GOT3 (cell line): ENCODE measurements at places on chromosomes 16 and 17.

- no peak for DNase-seq
Measured at GRCh38 chr16:27228045-27228444, 24.7 kb downstream of the KDM8 start.

- no peak for DNase-seq
Measured at GRCh38 chr16:80463326-80463725, 77.5 kb upstream of the DYNLRB2 start.

DNA sequence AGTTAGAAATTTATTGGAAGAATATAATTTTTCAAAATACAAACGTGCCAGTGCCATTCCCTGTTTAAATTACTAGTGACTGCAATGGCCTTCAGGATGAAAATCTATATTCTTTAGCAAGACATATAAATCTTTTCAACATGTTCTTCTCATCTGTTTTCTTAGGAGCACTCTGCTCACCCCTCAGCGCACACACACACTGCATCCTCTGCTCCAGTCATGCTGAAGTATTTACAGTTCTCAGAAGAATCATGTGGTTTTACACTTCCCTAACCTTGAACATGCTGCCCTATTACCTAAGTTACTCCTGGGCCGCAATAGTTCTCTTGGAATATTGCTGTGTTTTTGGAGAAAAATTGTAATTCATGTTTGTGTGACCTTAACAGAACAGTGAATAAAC, 820.6 kb downstream of the CDH8 start:
- no peak for DNase-seq

DNA sequence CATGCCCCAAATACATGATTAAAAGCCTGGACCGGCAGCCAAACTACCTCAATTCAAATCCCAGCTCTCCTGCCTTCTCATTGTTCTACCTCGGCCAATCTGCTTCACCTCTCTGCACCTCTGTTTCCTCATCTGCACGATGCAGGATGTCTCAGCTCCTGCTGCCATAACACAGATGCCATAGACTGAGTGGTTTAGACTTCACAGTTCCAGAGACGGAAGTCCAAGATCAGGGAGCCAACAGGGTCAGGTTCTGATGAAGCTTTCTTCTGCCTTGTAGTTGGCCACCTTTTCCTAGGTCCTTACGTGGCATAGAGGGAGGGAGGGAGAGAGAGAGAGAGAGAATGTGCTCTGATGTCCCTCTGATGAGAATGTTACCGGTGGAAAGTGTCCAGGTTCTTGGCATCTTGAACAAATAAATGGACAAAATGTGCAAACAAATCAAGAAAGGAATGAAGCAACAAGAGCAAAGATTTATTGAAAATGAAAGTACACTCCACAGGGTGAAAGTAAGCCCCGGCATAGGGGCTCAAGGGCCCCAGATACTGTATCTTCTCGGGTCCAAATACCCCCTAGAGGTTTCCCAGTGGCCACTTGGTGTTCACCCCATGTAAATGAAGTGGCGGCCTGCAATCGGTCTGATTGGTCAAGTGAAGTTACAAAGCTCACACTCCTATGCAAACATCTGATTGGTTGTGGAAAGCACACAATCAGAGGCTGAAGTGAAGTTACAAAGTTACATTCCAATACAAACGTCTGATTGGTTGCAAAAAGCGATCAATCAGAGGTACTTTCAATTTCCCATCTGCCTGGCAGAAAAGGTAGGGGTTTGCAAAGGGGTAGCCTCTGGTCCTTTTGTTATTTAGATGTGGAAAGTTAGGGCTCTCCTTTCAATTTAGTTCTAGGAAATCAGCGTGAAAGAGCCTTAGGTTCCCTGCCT, 43.3 kb upstream of the ZCCHC14 start:
- DNase-seq: no peak

DNA sequence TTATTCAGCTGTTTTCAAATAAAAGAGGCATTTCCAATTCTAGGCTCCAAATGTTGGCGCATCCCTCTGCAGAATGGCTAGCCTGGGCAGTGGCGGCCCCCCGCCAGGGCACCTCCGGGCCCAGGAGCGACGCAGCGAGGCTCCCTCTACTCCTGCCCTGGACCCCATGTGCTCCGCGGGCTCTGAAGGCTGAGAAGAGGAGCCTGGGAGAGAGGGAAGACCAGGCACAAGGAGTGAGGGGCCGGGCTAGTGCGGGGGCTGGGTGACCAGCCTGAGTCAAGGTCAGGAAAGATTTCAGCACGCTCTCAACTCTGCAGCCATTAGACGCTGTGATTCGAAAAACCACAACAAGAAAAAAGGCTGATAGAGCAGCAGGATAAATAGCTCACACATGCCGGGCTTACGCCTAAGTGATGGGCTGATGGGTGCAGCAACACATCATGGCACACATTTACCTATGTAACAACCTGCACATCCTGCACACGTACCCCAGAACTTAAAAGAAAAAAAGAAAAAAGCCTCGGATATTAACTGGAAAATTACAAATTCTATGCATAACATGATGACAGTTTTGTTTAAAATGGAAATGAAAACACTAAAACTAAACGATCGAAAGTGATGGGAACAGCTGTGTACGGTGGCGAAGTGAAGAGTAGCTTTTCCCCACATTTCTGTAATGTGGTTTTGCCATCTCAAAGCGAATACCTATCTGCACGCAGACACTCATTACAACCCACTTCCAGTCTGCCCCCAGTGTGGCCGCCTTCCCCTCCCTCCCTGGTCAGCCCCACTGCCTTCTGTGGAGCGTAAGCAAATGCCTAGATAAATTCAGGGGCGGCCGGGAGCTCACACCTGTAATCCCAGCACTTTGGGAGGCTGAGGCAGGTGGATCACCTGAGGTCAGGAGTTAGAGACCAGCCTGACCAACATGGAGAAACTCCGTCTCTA, 44.4 kb downstream of the MAP1LC3B start:
- DNase-seq: no peak

DNA sequence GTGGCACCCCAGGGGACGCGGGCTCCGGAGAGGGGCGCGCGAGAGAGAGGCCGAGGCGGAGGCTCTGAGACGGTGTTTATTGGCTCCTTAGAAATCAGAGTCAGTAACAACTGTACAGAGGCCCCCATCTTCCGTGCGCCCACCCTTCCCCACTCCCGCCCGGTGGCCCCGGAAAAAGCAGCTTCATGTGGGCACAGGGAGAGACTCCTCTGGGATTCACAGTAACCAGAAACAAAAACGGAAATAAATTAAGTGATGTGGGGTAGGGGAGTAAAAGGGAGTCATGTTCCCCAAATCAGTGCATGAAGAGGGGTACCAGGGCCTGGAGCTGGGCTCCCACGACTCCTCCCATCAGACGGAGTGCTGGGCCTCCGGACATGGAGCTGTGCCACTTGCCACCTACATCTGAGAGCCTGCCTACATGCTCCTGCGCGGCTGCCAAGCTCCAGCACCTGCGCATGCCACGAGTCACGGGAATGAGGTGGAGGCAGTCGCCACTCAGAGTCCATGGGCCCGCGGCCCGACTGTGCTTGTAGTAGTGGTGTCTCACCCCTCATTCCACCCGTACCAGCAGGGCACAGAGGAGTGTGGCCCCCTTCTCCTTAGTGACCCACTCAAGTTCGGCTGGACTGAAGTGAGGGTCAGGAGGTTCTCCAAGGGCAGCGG, 543 bp upstream of the GPS2 start:
- DNase-seq: no peak

GRCh38 chr17:18974407-18975149, 22.6 kb downstream of the SLC5A10 start:
- DNase-seq: no peak

DNA sequence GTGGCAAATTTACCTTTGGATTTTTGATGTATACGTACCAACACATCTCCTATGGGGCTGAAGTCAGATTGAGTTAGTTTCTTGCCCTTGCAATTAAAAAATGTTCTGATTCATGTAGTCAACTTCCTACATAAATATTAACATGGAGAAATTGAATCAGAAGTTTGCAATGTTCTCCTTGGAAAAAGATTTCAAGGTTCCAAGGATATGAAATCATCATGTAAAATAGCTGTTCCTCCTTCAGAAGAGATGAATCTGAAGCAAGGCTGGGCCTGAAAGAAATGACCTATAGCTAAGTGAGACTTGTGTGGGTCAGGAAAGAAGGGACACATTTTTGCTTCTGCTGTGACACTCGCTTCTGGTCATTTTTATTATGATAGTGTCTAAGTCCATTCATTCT, 131.7 kb downstream of the RGS9 start:
- DNase-seq: no peak

DNA sequence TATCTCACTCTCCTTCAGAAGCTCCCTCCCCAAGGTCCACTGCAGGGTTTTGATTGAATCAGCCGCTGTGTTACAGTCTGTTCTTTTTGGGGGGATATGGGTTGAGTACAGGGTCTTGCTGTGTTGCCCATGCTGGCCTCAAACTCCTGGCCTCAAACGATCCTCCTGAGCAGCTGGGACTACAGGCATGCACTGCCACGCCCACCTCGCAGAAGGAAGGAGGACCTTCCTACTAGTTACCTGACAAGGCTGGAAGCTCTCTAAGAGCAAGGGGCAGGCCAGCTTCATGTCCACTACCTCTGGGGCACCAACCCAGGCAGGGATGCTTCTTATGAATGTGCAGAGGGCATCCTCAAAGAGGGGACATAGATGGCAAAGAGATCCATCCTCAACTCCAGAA, 1.9 kb upstream of the MMP28 start:
- no peak for DNase-seq

- DNase-seq: no peak
Measured at GRCh38 chr17:56754523-56755208, 79.1 kb downstream of the C17orf67 start.

- no peak for DNase-seq
Measured at GRCh38 chr16:31395647-31396046, 2.5 kb downstream of the ITGAD start.

- no peak for DNase-seq
Measured at GRCh38 chr17:38970128-38970527, 2.9 kb upstream of the FBXO47 start.

- DNase-seq: no peak
Measured at GRCh38 chr17:73595479-73595878, 48.8 kb downstream of the SDK2 start.

GRCh38 chr17:28469376-28469775, 4.1 kb upstream of the SLC13A2 start:
- no peak for DNase-seq

DNA sequence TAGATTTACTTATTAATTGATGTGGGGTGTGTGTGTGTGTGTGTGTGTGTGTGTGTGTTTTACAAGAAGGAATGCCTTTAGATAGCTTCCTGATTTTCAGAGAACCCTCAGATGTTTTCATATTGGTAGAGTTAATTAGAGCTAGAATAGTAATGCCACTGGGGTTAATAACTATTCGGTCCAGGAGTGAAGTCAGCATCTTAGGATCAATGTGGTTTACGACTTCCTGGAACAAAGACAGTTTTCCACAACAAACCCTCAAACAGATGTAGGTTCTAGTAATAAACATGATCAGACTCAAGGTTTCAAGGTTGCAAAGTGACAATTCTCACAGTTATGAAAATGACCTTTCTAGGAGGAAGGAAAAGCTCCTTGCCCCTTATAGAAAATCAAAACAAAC, 12.2 kb upstream of the SLC52A1 start:
- DNase-seq: no peak

GRCh38 chr16:70795296-70795912, 5.6 kb downstream of the VAC14 start:
- no peak for DNase-seq

DNA sequence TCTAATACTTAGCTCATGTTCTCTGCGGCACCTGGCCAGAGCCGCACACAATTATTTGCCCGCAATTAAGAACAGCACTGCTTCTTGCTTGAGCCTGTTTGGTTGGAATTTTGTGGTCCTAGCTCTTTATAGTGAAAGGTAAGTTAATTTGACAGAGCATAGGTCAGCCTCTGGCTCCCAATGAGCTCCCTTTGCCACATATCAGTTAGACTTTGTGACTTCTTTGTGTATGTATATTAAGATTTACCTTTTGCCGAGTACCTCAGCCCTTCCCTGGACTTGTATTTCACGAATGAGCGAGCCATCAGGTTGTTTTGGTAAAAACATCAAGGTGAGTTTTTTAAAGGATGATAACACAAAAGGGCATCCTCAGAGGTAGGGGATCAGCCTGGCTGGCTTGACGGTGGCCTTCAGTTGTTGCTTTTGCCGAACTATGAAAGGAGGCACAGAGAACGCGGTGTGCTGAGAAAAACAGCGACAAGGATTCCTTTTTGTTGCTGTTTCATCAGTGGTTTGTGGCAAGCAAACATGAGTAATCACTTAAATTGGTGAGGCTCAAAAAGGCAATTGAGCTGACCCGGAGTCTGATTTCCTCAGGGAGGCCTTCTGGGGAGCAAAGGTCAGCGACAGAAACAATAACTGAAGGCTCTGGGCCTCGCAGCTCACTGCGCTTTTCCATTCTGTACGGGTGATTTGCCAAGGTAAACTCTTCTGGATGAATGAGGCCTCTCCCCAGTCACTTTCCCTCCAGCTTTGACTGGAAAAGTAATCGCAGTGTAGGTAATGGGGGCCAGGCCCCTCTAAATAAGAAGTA, 163.6 kb downstream of the HS3ST3A1 start:
- no peak for DNase-seq

DNA sequence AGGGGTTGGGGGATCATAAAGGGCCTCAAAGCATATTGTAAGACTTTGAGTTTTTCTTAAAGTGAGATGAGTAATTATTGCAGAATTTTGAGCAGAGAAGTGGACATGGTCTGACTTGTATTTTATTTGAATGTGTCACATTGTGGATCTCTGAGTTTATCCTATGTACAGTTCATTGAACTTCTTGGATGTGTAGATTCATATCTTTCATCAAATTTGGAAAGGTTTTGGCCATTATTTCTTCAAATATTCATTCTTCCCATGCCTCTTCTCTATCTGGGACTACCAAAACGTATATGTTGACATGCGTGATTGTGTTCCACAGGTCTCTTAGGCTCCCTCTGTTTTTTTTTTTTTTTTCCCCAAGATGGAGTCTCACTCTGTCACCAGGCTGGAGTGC, 14.3 kb upstream of the DLX3 start:
- DNase-seq: no peak

- no peak for DNase-seq
Measured at GRCh38 chr16:22383827-22384226, 9.4 kb upstream of the CDR2 start.

DNA sequence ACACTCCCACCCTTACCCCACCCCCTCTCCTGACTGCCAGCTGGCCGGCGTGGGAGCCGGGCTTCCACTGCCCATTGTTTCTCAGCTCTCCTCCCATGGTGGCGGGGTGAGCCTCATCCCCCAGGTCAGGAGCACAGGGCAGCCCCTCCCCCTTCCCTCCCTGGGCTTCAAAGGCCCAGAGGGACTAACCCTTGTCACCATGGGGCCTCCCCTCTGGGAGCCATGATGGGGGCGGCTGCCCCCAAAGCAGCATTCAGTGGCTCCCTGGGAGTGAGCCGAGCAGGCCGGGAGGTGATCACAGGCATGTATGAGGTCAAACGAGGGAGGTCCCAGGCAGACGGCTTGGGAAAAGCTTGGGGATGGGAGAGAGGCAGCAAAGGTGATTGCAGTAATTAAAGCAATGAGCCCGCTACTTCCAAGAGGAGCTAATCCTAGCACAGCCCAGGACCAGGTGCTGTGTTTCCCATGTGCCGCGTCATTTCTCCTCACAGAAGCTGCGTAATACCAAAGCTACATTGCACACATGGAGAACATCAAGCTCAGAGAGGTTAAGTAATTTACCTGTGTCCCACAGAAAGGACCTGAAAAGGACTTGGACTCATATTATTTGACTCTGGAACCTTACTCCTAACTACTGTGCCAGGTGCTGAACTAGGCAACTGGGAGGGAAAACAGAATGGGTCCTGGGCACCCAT, 24.5 kb downstream of the CDK5RAP3 start:
- DNase-seq: no peak

- DNase-seq: no peak
Measured at GRCh38 chr16:14301169-14302030, 230.3 kb downstream of the MRTFB start.
